ENCODE measurements at places on chromosomes 11 and 22.

GRCh38 chr11:86438685-86439084 lies 64.0 kb downstream of the CCDC81 start:
- DNase-seq: no peak

- no peak for DNase-seq
Measured at GRCh38 chr22:17390087-17390486, 20.8 kb downstream of the CECR2 start.

GRCh38 chr11:100445231-100445735 lies 241.8 kb upstream of the ARHGAP42 start:
- peak; percentile 58 for DNase-seq

DNA sequence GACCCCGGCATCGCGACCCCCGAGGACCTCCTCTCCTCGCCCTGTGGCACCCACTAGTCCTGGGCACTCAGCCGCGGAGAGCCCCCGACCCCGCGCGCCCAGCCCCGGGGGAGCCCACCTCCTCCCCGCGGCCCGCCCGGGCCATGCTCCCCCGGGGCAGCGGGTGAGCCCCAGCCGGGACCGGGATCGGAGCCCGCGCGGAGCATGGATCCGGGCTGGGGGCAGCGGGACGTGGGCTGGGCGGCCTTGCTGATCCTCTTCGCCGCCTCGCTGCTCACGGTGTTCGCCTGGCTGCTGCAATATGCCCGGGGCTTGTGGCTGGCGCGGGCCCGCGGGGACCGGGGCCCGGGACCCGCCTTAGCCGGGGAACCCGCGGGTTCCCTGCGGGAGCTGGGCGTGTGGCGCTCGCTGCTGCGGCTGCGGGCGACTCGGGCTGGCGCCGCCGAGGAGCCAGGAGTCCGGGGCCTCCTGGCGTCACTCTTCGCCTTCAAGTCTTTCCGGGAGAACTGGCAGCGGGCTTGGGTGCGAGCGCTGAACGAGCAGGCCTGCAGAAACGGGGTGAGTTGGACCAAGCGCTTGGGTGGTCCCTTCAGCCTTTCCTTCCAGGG lies 498 bp downstream of the C2CD2L start:
- DNase-seq: no peak

GRCh38 chr11:15985127-15985859 lies 371.1 kb downstream of the SOX6 start:
- no peak for DNase-seq

GRCh38 chr11:2892215-2892966 lies 6.8 kb upstream of the CDKN1C start:
- DNase-seq: peak; percentile 79

All from DMS153 (cell line).